ENCODE measurements at places on chromosomes 13 and 19.

- DNase-seq, result no peak
These were observed 45.5 kb downstream of the COL4A1 start for GRCh38 chr13:110261166-110262081.

- no peak for DNase-seq
These were observed 9.4 kb upstream of the USPL1 start for GRCh38 chr13:30608364-30608763.

GRCh38 chr13:24618011-24618955 is 61.9 kb upstream of the ATP12A start:
- no peak for DNase-seq

GRCh38 chr19:16594131-16594586 is 21.9 kb upstream of the SLC35E1 start:
- DNase-seq, result no peak

DNA sequence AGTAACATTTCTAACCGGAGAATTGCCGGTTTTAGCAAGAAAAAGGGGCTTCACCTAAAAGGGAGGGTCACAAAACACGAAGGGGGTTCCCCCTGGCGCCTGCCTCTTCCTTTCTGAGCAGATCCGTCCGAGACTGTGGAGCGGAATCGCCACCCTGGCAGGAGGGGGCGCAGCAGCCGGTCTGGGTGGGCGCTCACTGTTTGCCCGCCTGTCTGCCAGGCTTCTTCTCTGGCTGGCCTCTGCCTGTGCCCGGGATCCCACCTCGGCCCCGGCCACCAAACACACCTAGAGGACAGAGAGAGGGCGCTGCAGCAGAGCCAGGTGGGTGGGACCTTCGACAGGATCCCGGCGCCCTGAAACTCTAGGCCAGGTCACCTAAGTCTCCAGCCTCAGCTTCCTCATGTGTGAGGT is 15.6 kb downstream of the LSM4 start:
- DNase-seq, result no peak

- no peak for DNase-seq
These were observed 103.6 kb downstream of the MBNL2 start for GRCh38 chr13:97325738-97326137.

DNA sequence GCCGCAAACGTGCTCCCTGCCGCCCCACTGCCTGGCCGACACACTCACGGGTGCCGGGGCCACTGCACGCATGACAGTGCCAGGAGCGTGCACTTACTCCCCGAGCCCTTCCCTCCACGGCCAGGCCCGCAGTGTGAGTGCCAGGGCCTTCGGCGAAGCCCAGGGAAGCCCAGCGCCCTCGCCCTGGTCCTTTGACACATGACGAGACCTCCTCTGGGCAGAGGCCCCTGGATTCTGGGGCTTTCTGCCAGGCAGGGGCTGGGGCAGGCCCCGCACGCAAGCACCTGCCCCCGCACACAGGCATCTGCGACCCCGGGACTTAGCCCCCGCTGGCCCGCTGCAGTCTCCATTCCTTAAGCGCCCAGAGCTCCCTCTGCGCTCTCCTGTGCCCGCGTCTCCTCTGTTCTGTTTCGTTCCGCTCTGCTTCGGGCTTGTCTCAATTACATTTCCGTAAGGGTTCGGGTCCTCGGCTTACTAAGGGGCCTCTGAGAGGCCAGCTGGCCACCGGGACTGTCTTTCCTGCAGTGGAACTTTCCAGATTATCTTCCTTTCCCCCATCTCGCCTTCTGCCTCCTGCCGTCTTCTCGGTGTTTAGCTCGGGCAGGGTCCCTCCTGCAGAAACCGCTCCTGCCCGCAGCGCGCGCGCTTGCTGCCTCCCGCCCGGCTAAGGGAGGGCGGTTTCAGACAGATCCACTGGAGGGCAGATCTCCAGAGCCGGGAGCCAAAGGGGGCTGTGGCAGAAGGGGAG is 98.8 kb downstream of the ING1 start:
- no peak for DNase-seq

GRCh38 chr13:113369189-113369588 is 5.3 kb upstream of the GRTP1 start:
- DNase-seq, result no peak

GRCh38 chr19:35665604-35666003 is 713 bp upstream of the UPK1A start:
- no peak for DNase-seq

- DNase-seq, result no peak
These were observed 21.6 kb downstream of the LTBP4 start for GRCh38 chr19:40622773-40623075.

DNA sequence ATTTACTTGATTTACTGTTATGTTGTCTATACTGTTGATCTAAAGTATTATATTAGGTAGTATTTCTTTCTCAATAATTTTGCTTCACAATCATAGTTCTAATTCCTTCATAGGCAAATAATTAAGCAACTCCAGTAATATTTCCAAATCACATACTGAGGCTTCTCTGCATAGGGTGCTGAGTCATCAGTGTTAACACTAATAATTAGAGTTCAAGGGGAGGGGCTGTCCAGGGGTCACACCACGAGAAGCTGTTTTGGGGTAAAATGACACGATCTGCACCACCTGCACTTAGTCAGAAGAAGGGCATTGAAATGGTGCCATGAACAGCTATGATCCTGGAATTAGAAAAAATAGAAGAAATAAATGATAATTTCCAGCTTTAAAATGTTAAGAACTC is 1230.9 kb upstream of the SLC10A2 start:
- no peak for DNase-seq

DNA sequence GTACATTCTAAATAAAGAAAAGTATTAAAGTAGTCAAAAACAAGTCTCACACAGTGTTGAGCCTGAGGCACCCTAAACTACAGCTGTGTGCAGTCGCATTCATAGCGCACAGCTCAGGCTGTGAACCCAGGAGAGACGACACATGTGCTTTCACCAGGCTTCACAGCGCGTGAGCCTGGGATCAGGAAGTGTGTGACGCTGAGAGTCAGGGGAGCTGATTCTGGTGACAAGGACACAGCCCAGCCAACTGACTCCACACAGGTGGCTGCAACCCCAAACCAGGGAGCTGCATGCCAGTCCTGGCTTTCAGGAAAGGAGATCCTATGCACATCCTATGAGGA is 41.6 kb downstream of the COL4A1 start:
- no peak for DNase-seq
